ENCODE measurements at places on chromosomes 4 and X.

- DNase-seq: no peak
- no peaks in the 10 kb centered on the region for H3K36me3 ChIP-seq
- H3K4me1 ChIP-seq: no peaks in the 10 kb centered on the region
- no peak overlapping the region for H3K27ac ChIP-seq
Measured at GRCh38 chrX:26411045-26411444, 195.1 kb downstream of the MAGEB5 start.

- no peak overlapping the region for H3K4me3 ChIP-seq
- no peaks in the 10 kb centered on the region for H3K36me3 ChIP-seq
- peaks cover 6% of the 10 kb centered on the region for H3K4me1 ChIP-seq
- H3K27ac ChIP-seq: no peak overlapping the region
- peaks cover 3% of the 10 kb centered on the region for H3K27me3 ChIP-seq
- DNase-seq: no peak
Measured at GRCh38 chrX:100623001-100623400, 13.6 kb downstream of the TSPAN6 start.

DNA sequence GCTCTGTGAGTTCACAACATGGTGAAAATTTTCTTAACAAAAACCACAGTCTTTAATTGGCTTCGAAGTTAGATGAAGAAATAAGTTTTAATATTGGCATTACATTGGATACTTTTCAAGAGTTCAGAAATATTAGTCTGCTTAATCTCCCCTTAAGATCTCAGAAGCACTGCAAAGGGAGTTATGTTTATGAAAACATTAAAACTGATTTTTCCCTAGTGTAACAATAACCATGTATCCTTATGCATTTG is 1.5 kb downstream of the SETD7 start:
- peaks cover 27% of the 10 kb centered on the region for H3K4me1 ChIP-seq
- DNase-seq: no peak
- peak overlapping the region; percentile 90 for H3K27ac ChIP-seq
- H3K27me3 ChIP-seq: peaks cover 23% of the 10 kb centered on the region
- no peaks in the 10 kb centered on the region for H3K36me3 ChIP-seq
- H3K4me3 ChIP-seq: peak overlapping the region; percentile 93

DNA sequence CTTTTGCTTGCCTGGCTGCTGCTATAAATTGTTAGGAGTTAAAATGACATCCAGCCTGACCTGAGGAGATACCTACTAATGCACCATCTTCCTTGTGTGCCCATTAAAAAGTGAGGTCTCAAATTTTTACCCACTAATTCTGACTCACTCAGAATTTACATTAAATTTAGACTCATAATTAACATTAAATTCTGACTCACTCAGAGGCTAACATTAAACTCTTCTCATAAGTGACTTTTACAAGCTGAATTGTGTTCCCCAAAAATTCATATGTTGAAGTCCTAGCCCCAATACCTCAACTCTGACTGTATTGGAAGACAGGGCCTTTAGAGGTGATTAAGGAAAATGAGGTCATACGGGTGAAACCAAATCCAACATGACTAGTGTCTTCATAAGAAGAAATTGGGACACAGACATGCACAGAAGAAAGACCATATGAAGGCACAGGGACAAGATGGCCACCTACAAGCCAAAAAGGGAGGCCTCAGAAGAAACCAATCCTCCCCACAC is 11.8 kb downstream of the CASP6 start:
- H3K4me1 ChIP-seq: peaks cover 23% of the 10 kb centered on the region
- peaks cover 11% of the 10 kb centered on the region for H3K36me3 ChIP-seq
- H3K4me3 ChIP-seq: no peak overlapping the region
- DNase-seq: no peak
- H3K27me3 ChIP-seq: no peaks in the 10 kb centered on the region
- no peak overlapping the region for H3K27ac ChIP-seq

DNA sequence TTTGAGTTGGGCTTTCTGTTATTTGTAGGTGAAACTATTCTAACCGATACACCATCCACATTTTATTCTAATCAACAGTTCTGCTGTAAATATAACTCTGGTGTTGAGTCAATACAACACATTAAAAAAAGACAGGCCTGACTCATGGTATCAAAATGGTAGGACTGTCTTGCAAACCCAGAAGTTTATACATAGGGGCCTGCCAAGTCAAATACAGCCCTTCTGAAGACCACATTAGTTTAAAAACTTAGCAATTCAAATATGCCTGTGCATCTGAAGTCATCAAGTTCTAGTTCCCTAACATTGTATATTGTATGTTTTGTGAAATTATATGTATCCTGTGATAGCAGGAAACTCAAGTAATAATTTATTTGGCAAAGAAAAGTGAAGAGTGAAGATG is 24.4 kb upstream of the PDE5A start:
- no peak overlapping the region for H3K4me3 ChIP-seq
- H3K36me3 ChIP-seq: no peaks in the 10 kb centered on the region
- H3K4me1 ChIP-seq: no peaks in the 10 kb centered on the region

GRCh38 chr4:25450491-25450901 is 73.4 kb downstream of the ANAPC4 start:
- H3K4me1 ChIP-seq: no peaks in the 10 kb centered on the region
- H3K27me3 ChIP-seq: no peaks in the 10 kb centered on the region
- no peaks in the 10 kb centered on the region for H3K36me3 ChIP-seq
- no peak overlapping the region for H3K4me3 ChIP-seq

GRCh38 chr4:825063-825970 is 612 bp downstream of the CPLX1 start:
- DNase-seq: peak; percentile 54
- peaks cover 5% of the 10 kb centered on the region for H3K4me1 ChIP-seq
- no peak overlapping the region for H3K4me3 ChIP-seq
- H3K27ac ChIP-seq: no peak overlapping the region

DNA sequence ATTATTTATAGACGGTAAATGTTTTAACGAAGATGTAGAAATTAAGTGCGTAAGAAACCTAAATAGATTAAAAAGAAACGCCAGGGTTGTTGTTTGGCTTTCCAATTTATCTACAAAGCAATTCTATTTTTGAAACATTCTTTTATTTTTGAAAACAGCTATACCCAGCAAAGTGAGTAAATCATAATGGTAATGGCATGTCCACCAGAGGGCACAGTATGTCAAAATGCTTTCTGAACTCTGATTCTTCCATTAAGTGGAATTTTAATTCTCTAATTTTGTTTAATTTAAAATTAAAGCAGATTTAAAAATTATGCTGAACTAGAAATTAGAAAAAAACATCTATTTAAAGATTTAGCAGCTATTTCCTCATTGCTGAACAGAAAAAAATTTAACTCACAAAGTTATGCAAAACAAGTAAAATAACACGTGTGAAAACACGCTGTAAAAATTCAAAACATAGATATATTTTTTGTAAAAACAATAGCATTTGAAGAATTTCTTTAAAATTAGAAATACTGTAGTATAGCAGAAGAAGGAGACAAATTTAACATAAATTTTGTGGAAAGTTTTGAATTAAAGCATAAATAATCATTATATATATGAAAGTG is 26.5 kb downstream of the RASSF6 start:
- no peak overlapping the region for H3K4me3 ChIP-seq
- no peaks in the 10 kb centered on the region for H3K4me1 ChIP-seq
- H3K27me3 ChIP-seq: no peaks in the 10 kb centered on the region

GRCh38 chr4:168411318-168412150 is 68.8 kb downstream of the DDX60L start:
- H3K36me3 ChIP-seq: peaks cover 5% of the 10 kb centered on the region
- no peak overlapping the region for H3K4me3 ChIP-seq
- no peak overlapping the region for H3K27ac ChIP-seq
- no peaks in the 10 kb centered on the region for H3K27me3 ChIP-seq
- DNase-seq: no peak

DNA sequence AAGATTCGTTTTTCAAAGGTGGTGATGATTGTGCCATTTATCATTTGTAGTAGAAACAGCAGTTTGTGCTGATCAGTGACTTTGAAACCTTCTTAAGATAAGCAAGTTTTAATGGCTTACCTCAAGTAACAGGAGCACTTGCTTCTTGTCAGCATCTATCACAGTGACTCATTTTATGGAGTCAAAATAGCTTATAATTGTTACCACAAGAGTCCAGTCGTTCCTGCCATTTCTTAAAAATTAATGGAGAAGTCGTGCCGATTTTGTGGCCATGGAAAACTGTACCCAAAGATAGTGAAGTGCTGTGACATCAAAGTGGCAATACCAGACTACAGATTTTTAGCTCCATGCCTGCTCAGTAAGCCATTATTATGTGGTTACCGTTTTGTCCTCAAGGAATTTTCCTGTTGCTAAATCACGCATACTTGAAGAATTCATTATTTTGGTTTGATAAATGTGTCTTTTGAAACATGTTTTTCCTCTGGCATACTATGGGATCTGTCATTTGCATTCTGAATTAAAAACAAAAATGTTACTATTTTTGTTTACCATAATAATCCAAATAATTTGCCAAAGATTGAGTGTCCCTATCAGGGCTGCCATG is 129.9 kb downstream of the CBR4 start:
- peaks cover 5% of the 10 kb centered on the region for H3K27me3 ChIP-seq
- H3K27ac ChIP-seq: no peak overlapping the region
- H3K4me1 ChIP-seq: peaks cover 25% of the 10 kb centered on the region
- DNase-seq: no peak
- no peaks in the 10 kb centered on the region for H3K36me3 ChIP-seq

DNA sequence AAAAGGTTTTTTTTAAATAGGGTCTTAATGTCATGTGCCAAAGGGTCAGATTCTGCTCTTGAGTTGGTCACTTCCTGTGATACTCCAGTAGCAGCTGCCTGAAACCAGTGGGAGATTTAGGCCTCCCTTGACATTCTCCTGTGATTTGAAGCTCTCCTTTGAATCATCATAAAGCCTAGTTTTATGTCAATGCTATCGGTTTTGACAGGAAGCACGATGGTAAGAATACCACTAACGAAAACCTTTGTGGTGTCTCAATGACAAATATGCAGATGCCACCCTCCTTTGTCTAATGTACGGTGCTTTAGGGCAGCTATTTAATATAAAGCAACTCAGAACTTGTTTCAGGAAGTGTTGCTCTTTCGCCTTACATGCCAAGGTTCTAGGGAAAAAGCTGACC is 44.2 kb downstream of the CCNI start:
- peak overlapping the region; percentile 41 for H3K27ac ChIP-seq
- DNase-seq: no peak
- H3K4me3 ChIP-seq: peak overlapping the region; percentile 31
- H3K4me1 ChIP-seq: peaks cover 31% of the 10 kb centered on the region
- H3K36me3 ChIP-seq: peaks cover 19% of the 10 kb centered on the region

DNA sequence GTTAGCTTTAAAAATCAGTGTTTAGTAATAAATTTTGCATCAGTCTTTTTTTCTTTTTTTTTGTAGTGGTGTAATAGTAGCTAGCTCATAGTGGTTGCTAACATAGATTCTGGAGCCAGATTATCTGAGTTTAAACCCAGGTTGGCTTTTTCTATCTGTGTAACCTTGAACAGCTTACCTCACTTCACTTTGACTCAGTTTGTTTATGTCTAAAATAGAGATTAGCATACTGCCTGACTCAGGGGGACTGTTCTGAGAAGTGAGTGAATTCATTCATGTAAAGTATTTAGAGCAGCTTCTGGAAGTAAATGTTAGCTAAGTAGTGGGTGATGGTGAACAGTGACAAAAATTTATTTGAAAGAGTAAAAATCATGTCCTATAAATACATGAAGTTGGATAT is 32.9 kb downstream of the CPEB2 start:
- no peak overlapping the region for H3K4me3 ChIP-seq
- peaks cover 5% of the 10 kb centered on the region for H3K4me1 ChIP-seq
- peaks cover 8% of the 10 kb centered on the region for H3K36me3 ChIP-seq
- no peaks in the 10 kb centered on the region for H3K27me3 ChIP-seq
- DNase-seq: no peak
- no peak overlapping the region for H3K27ac ChIP-seq

DNA sequence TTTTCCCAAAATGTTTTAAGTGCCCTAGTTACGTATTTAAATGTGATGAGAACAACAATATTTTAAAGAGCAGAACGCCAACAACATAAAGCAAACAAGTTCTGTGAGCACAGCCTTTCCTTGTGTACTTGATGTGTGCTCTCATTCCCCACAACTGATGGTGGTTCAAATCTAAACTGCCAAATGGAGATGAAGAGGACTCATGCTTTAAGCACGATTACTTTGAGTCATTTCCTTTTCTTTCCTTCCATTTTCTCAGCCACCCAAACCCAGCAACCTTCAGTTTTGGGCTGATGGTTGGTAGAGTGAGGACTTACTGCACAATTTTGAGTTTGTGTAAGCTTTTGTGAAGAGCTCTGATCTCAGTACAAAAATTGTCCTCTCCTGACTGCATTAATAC is 1.7 kb downstream of the NSD2 start:
- peaks cover 42% of the 10 kb centered on the region for H3K4me1 ChIP-seq
- peaks cover 9% of the 10 kb centered on the region for H3K36me3 ChIP-seq
- H3K27ac ChIP-seq: peak overlapping the region; percentile 93
- H3K27me3 ChIP-seq: no peaks in the 10 kb centered on the region

DNA sequence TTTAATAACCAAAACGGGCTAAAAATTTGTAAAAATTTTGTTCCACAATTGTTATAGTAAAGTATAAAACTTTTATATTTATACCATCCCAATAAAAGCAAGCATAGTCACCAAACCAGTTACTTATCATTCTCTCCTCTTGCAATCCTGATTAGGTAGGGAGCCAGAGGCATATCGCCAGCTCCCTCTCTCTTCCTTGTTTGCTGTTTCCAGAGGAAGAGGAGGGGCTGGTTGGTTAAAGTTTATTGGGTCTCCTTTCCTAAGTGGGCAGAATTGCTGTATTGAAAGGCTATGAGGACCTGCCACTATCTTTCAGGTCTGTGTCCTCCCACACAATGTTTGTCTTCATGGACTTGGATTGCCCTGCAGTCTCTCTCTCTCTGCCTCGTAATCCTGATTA is 29.6 kb upstream of the BBS12 start:
- H3K36me3 ChIP-seq: peaks cover 12% of the 10 kb centered on the region
- no peak overlapping the region for H3K27ac ChIP-seq
- DNase-seq: no peak
- H3K27me3 ChIP-seq: peaks cover 16% of the 10 kb centered on the region

- DNase-seq: no peak
- peaks cover 17% of the 10 kb centered on the region for H3K27me3 ChIP-seq
- no peaks in the 10 kb centered on the region for H3K36me3 ChIP-seq
- no peaks in the 10 kb centered on the region for H3K4me1 ChIP-seq
Measured at GRCh38 chrX:39528161-39528916, 569.4 kb downstream of the BCOR start.

All from natural killer cell treated with Interleukin-12 subunit alpha and Interleukin-12 subunit beta and Interleukin-15 and Interleukin-18, amount 100 ng/mL, for 72 hours (primary cell).